ENCODE measurements at places on chromosomes 4 and X. TPM values are rescaled to one million over a fixed set of nuclear protein-coding genes. Genes with fewer than 3 reads are reported as not detected.

DNA sequence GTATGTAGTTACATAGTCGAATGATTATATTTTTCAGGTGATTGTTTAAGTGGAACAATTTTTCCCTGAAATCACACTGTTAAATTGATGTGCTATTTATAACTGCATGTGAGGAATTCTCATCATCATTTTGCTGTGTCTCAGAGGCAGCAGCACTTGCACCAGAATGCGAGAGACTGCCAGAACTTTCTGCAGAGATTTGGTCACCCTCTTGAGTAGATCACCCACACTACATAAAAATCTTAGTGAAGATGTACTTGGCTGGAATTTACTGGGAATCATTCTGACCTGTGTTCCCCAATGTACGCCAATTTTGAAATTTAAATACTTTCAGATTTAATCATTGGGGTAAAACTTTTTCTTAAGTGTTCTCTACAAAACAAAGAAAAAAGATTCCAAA lies 5.4 kb downstream of the UGT2B4 start:
- DNase-seq = no peak

GRCh38 chrX:136204571-136204970 lies 46.6 kb downstream of the MAP7D3 start:
- DNase-seq = no peak

DNA sequence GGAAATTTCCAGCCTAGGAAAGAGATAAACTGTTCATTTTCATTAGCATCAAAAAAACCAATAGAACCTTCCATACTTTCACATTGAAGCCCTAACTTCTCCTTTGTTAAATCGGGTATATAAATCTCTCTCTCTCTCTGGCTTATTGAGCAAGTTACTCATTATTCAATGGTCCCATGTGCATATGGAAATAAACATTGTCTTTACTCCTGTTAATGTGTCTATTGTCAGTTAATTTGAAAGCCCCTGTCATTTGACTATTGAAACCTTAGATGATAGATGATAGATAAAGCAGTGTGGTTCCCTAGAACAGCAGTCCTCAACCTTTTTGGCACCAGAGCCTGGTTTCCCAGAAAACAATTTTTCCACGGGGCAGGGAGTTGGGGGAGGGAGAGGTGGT lies 46.8 kb downstream of the CENPVL3 start:
- no peak for DNase-seq

DNA sequence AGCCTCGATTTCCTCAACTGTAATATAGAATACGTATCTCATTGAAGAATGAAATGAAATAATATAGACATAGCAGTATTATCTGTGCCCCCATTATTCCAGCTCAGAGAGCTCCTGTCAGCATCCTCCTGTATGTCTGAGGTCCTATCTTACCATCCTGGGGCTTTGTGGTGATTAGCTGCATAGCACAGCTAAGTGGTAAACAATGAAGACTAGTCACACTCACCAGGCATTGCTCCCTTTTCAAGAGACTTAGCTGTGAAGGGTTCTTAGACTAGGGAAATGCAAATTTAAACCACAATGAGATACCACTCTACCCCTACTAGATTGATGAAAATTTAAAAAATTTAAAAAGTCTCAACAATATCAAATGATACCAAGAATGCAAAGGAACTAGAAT lies 172.9 kb downstream of the SLC39A8 start:
- no peak for DNase-seq

DNA sequence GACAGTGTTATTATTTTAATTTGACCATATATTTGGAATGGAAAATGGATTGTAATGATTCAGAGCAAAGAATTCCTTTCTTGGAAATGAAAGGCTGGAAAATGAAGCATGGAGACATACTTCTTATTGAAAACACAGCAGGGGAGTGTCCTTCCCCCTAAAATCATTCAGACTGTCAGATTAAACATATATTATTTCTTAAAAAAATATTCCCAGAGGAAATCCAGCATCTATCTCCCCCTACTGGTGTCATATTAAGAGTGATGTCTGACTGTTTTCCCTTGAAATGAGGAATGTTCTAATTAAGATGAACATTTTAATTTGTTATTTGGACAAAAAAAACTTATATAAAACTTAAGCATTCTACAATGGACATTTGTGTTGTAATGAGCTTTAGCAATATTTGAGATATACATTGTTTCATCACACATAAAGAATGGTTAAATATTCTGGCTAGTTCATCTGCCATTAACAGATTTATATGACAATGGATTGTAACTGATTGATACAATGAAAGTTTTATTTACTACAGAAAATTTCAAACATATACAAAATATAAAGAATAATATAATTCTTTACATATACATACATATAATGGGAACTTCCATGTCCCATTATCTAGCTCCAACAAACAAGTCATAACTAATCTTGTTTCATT lies 264.6 kb downstream of the SPRY1 start:
- no peak for DNase-seq

DNA sequence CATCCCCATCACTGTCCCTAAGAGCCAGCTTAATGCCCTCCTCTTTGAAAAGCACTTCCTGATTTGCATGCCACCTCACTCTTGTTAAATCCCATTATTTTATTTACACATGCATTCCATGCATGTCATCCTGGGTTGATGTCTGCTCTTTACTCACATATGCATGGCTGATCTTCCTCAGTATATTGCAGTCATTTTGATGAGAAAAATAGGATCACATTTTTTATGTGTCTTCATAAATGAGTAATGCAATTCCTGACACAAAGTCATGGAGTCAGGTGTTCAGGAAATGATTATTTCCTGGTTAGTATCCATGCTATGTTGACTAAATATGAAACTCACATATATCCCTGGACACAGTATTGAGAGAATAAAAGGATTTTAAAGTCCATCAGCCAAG lies 204.7 kb downstream of the SLIT2 start:
- no peak for DNase-seq

DNA sequence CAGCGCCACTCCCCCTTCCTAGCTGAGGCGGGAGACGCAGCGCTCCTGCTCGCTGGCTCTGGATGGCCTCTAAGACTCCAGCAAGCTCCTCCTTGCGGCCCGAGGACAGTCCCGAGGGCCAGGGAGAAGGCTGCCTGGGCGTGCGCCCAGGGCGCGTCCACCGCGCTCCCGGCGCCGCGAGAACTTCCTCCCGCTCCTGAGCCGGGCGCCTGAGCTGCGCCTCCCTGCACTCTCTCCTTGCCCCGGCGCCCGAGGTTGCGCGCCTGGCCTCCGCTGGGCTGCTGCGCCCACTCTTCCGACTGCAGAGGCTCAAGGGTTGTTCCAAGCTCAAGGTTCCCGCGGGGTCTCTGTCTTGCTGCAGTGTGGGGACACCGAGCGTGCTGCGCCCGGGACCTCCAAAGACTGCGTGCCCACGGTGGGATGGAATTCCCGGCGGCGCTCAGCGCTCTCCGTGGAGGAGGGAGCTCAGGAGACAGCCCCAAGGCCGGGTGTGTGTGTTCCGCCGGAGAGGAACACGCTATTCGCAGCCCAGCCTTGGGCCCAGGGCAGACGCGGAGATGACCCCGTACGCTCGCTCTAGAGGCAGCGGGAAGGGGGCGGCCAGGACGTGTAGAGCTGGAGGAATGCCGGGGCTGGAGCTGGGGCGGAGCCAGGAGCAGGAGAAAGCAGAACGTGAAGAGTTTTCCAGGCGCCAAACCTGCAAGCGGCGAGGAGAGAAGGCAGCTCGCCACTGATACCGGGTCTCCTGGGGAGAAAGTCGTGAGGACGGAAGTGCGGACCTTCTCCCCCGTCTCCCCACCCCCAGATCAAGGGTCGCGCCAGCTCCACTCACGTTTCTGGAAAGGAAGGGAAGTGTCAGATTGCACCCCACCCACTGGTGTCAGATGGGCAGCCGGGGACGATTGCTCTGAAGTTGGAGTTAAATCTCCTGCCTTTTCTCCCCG lies at the start of gene ARHGAP6:
Gene ARHGAP6 (minus strand): TSS at position 753 of the 944 bp plus-strand sequence. CDS start 1,092 bp downstream, outside the sequence.
- no peak for DNase-seq

GRCh38 chr4:184169225-184169867 lies 48.3 kb downstream of the ENPP6 start:
- DNase-seq = no peak

- DNase-seq = no peak
These were observed 173.7 kb upstream of the FAT4 start for GRCh38 chr4:125140966-125141495.

DNA sequence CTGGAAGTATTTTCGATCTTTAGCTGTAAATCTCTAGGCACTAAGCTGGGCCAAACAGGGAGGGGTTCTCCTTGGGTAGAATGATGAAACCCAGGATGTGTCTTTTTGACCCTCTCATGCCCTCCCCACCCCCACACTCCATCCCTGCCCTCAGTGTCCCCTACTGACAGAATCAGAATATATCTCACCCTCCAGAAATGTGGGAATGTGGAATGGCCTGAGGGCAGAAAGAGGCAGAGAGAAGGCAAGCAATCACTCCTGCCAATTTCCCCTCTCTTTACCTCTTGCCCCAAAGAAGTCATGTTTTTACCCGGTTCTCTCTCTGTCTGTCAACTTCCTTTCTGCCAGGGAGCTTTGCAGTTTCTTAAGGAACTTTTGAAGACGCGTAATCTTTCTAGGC lies 34.4 kb downstream of the RAP2C start:
- DNase-seq = no peak

GRCh38 chrX:129637217-129638109 lies 17.3 kb downstream of the APLN start:
- peak; percentile 88 for DNase-seq

DNA sequence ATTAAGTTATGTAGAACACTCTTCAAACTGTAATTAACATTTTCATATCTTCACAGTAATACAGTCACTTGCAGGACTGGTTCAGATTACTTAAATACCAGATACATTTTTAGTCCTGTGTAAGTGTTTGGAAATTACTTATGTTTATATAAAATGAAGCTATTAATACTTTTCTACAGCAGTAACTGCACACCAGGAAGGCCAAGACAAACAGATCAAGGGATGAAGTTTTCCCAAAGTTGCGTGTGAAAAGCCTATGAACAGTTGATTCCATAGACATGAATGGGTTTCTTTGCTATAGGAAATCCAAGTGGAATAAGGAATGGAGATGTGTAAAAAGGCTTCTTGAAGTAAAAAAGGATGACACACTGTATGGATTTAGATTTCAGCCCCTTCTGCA lies 28.9 kb upstream of the DRP2 start:
- no peak for DNase-seq

DNA sequence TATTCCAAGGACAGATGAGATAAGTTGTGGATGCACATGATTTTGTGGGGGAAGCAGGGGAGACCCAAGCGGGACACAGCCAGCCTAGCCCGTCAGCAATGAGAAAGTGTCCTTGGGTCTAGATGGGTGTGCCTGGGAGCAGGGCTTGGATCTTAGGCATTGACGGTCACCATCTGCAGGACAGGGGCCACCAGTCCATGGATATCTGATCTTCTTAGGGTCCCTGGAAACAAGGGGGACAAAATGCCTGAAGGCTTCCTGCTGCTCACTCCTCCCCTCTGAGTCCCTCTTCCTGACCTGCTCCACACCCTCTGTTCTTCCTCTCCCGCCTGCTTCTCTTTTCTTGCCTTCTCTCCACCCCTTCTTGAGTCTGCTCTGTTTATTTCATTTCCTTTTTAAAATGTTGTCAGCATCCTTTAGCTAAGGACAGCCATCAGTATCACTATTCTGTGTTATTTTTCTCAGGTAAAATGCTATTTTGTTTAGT lies 298.4 kb downstream of the RAPGEF2 start:
- DNase-seq = no peak

DNA sequence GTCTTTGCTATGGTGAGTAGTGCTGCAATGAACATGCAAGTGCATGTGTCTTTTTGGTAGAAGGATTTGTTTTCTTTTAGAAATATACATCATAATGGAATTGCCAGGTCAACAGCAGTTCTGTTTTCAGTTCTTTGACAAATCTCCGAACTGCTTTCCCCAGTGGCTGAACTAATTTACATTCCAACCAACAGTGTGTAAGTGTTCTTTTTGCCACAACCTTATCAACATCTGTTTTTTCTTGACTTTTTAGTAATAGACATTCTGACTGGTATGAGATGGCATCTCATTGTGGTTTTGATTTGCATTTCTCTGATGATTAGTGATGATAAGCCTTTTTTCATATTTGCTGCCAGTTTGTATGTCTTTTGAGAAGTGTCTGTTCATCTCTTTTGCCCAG lies 406.3 kb downstream of the DTHD1 start:
- DNase-seq = no peak

DNA sequence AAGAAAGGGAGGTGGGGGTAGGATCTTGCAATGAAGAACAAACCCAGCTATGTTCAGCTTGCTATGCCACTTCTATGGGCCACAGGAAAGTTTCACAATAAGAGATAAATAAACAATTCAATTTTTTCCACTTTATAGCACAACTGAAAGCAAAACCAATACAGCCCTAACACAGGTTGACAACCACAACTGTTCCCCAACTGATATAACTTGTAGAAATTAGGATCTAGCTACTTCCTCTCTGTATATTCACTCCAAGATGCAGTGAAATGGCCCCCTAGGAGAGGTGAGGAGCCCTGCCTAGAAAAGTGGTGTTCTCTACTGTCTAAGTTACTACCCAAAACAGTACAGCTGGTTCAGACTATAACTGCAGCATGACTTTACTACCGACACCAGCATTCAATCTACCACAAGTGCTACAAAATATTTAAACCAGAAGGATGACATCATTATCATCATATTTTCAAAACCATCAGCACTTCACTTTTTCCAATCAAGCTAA lies 77.0 kb downstream of the FBXW7 start:
- no peak for DNase-seq

- DNase-seq = no peak
These were observed 196.5 kb upstream of the HS3ST1 start for GRCh38 chr4:11625211-11625610.

- no peak for DNase-seq
These were observed 2.1 kb upstream of the TMEM165 start for GRCh38 chr4:55393461-55394320.

- no peak for DNase-seq
These were observed 28.2 kb downstream of the FAM149A start for GRCh38 chr4:186132577-186133242.

GRCh38 chr4:68338625-68339024 lies 11.3 kb downstream of the YTHDC1 start:
- no peak for DNase-seq

DNA sequence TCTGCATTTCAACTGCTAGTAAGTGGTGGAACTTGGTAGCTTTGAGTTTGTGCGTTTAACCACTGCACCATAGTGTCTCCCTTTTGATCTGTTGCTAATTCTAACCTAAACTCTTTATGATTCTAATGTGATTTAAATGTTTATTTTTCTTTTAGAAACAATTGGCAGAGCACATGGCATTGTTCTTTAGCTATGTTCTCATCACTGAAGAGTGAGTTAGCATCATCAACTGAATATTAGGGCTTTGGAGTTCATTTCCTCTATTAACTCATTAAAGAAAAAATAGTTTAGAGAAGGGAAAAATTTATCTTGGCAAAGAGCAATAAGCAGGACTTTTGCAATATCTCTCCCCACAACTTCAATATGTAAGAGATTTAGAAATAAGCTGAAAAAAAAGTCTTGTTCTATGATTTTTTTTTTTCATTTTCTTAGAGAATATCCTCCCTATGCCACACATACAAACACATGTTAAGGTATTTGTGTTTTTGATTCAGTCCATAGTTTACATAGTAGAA lies 25.7 kb downstream of the CPEB2 start:
- no peak for DNase-seq

CXCR3 gene
- total RNA-seq = 0.24 TPM

TBX22 gene
- not detected for total RNA-seq

TMEM35A gene
- total RNA-seq = 0.08 TPM

SH3TC1 gene
- total RNA-seq = 28.0 TPM

S100G gene
- total RNA-seq = not detected

MAGEB2 gene
- not detected for total RNA-seq

KLHL34 gene
- total RNA-seq = not detected

EGF gene
- total RNA-seq = 21.2 TPM
